Muscle of leg (tissue), 16 donors: ENCODE measurements at places on chromosomes 12 and 14. TPM values are rescaled to one million over a fixed set of nuclear protein-coding genes. Genes with fewer than 3 reads are reported as not detected.

DNA sequence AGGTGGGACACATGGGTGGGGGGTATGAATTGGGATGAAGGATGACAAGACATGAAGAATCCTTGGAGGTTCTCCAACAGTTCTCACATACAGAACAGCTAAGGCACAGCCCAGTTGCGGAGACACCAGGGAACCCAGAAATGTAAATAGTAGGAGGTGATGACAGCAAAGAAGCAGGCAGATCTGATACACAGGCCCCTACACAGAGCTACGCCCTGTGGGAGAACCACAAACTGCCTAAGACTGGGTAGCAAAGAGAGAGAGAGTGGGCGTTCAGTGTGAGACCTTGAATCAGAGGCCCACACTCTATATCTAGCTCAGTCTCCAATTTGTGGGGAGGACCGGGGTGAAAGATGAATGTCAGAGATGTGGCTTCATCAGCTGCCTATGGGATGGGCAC is 9.5 kb upstream of the NUMB start:
- no peak for DNase-seq

PRR4 gene
- total RNA-seq, result 4.8 TPM

DNA sequence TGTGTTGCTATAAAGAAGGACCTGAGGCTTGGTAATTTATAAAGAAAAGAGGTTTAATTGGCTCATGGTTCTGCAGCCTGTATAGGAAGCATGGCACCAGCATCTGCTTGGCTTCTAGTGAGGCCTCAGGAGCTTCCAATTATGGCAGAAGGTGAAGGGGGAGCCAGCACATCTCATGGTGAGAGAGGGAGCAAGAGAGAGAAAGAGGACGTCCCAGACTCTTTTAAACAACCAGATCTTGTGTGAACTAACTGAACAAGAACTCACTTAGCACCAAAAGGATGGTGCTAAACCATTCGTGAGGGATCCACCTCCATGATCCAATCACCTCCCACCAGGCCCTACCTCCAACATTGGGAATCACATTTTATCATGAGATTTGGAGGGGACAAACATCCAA is 6.1 kb upstream of the SNAPC1 start:
- DNase-seq, result no peak

- no peak for DNase-seq
Measured at GRCh38 chr12:92546635-92547348, 156.0 kb upstream of the PLEKHG7 start.

LYZ gene
- total RNA-seq, result 11.3 TPM

- DNase-seq, result no peak
Measured at GRCh38 chr14:101354726-101355125, 206.6 kb upstream of the DIO3 start.

DNA sequence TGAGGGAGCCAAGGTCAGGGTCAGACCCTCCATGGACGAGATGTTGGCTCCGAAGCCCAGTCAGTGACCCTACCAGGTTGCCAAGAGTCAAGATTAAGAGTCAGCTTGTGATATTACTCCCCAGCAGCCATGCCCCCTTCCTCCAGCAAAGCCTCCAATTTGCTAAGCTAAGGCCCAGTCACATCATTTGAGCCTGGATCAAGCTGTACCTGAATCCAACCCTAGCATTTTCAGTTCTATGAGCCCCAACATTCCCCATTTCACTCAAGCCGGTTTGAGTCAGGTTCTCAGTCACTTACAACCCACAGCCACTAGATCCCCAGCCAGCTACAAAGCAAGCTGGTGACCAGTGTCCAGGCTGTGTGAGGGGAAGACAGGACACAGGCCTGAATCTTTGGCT is 49.9 kb downstream of the SCARB1 start:
- no peak for DNase-seq

GRCh38 chr12:57152639-57153038 is 5.2 kb upstream of the LRP1-AS start:
- DNase-seq, result peak; percentile 76

LHX5 gene
- not detected for total RNA-seq

DNA sequence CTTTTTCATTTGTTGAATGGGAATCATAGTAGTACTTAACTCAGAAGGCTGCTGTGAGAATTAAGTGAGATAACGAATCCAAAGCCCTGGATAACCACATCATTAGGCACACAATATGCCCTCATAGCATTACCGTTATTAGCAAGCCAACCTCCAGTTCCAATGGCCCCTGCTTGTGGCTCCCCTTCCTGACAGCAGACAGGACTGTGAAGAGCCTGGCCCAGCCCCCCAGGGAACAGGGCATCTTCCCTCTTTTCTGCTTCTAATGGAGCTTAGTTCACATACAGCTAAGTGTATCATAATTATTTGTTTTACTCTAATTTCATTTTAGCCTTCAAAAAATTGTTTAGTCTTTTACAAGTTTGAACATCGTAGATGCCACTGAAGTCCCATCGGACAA is 39.7 kb downstream of the DHRS2 start:
- no peak for DNase-seq

DNA sequence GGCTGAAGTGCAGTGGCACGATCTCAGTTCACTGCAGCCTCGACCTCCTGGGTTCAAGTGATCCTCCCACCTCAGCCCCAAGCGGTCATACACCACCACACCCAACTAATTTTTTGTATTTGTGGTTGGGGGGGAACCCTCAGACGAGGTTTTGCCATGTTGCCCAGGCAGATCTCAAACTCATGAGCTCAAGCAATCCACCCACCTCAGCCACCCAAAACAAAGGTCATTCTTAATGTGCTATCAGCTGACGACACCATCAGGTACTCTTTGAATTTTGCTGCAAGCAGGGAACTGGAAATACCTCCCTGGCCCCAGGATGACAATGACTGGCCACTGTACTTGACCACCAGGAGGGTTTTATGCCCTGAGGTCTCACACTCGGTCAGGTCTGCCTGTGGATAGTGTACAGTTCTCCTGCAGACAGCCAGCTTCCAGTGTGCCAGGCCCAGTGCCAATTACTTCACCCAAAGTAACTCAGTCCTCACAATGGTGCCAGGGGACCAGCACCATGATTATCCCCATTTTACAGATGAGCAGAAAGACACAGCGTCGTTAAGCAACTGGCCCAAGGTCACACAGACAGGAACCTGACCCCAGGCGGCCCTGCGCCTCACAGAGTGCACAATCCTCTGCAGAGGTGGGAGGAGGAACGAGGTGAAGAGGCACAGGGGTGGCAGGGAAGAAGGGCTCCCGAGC is 42.9 kb downstream of the ITPK1 start:
- DNase-seq, result no peak

DNA sequence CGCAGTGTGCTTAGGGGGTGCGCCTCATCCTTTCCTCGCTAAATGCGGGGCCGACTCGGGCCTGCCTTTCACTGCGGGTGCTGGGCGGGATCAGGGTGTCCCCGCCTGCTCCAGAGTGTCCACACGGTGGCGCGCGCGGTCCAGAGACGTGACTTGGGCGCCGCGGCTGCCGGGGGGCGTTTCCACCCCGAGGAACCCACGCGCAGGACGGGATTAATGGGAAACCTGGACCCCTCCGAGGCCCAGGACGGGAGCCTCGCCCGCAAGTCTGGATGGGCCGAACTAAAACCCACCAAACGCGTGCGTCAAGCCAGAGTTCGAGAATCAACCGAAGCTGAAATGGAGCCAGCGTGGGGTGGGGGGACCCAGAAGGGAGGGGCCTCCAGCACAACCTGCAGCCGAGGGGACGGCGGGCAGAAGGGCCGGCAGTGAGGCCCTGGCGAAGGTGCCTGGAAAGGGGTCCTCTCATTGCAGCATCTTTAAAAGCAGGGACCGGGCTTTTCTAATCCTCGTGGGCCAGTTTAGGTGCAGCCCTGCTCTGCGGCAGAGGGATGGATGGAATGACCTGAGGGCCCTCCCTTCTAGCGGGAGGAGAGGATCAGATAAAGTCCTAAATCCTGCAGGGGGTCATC is 93.3 kb downstream of the NINJ2 start:
- DNase-seq, result peak; percentile 93

DNA sequence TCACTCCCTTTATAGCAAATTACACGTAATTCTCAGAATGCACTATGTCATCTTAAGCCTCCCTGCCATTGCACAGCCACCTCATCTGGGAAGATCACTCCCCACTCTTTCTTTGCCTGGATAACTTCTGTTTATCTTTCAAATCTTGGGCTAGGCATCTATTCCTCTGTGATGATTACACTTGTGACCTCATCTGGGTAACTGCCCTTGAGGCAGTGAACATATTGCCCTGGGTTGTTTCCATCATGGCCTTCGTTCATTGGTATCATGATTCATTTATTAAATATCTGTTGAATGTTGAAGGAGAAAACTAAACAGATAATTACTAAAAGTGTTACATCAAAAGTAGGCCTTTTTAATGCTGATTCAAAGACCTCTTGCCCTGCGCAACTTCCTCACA is 26.2 kb upstream of the PDE3A start:
- DNase-seq, result no peak

- no peak for DNase-seq
Measured at GRCh38 chr14:73237786-73238423, 599 bp downstream of the PAPLN start.

GRCh38 chr14:68636597-68636996 is 156.3 kb downstream of the ZFP36L1 start:
- no peak for DNase-seq

- DNase-seq, result peak; percentile 86
Measured at GRCh38 chr12:67358781-67359338, 89.7 kb downstream of the CAND1 start.

DNA sequence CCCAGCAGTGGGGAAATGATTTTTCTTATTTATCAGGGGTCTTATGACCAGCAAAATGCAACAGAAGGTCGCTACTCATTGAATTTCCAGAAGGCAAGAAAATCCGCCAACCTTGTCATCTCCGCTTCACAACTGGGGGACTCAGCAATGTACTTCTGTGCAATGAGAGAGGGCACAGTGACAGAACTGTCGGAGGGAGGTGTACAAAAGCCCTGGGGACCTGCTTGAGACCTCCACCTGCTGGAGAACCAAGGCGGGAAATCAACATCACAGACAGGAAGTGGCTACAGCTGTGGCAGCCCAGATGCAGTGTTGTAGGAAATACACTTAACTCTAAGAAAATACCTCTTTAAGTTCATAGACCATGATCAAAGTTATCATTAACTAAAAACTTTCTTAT is 250.9 kb upstream of the OR4E1 start:
- peak; percentile 7 for DNase-seq

DNA sequence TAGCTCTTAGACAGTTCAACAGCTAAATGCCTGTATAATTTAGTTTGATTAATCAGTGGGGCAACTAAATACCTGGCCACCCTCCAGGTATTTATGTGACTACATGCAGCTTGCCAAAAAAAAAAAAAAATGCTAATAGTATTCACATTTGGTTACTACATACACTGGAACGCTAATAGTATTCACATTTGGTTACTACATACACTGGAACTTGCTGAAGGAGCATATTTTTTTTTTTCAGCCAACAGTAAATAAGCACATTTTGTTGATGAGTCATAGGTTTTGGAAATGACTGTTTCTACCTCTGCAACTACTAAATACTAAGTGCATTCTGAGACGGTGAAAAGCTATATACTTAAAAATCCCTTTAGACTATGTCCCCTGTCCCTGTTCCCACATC is 1172.3 kb downstream of the LRFN5 start:
- peak; percentile 12 for DNase-seq

- no peak for DNase-seq
Measured at GRCh38 chr14:59100205-59100604, 88.3 kb upstream of the DAAM1 start.

- no peak for DNase-seq
Measured at GRCh38 chr12:32036477-32037263, 70.0 kb upstream of the BICD1 start.

DNA sequence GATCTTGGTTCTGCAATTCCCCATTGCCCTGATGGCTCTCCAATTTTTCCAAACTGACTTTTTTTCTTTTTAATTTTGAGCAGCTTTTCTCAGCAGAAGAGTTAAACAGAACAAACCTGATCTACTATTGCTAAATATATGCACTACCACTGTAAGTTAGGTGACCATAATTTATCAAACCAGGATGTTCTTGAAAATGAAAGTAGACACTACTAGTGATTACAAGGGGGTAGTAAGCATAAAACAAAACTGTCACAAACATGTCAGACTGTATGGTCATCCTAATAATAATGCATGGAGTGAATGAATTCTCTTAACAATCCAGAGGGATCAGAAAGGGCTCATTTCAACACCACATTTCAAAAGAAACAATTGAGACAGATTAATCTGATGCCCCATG is 183.0 kb upstream of the FOXN3 start:
- no peak for DNase-seq

LRRIQ1 gene
- total RNA-seq, result 0.53 TPM

- DNase-seq, result no peak
Measured at GRCh38 chr14:102690509-102691286, 86.6 kb upstream of the TRAF3 start.

TTC8 gene
- total RNA-seq, result 15.9 TPM

TSPAN8 gene
- total RNA-seq, result 2.5 TPM

GRCh38 chr12:68978678-68979077 is 45.7 kb upstream of the CPM start:
- peak; percentile 17 for DNase-seq

GRCh38 chr14:24954037-24954699 is 95.8 kb downstream of the STXBP6 start:
- DNase-seq, result no peak

DNA sequence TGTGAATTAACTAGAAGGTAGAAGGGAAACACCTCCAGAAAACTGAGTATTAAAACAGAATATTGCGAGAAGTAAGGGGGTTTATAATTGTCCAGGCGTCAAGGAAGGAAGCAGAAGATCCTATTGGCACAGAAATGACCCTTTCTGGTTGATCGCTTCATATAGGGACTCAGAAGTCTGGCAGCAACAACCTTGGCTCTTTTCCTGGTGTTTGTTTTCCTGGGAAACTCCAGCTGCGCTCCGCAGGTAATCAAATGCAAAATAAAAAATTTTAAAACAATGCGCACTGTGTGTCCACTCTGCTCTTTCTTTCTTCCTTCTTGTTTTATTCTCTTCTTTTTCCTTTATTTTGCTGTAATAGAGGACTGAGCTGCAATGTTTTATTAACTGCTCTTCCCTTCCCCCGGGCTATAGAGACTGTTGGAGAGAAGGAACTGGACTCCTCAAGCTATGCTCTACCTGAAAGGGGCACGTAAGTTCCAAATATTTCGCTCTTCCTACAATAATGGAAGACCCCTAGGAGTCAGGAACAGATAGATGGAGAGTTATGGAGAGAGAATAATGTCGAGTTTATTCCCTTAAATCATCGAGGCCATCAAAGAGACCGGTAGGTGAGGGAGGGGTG is 737 bp downstream of the SPX start:
- DNase-seq, result peak; percentile 13

GRCh38 chr12:57846285-57846576 is 298 bp downstream of the CTDSP2 start:
- no peak for DNase-seq
